ENCODE measurements at places on chromosomes 6 and 20.

DNA sequence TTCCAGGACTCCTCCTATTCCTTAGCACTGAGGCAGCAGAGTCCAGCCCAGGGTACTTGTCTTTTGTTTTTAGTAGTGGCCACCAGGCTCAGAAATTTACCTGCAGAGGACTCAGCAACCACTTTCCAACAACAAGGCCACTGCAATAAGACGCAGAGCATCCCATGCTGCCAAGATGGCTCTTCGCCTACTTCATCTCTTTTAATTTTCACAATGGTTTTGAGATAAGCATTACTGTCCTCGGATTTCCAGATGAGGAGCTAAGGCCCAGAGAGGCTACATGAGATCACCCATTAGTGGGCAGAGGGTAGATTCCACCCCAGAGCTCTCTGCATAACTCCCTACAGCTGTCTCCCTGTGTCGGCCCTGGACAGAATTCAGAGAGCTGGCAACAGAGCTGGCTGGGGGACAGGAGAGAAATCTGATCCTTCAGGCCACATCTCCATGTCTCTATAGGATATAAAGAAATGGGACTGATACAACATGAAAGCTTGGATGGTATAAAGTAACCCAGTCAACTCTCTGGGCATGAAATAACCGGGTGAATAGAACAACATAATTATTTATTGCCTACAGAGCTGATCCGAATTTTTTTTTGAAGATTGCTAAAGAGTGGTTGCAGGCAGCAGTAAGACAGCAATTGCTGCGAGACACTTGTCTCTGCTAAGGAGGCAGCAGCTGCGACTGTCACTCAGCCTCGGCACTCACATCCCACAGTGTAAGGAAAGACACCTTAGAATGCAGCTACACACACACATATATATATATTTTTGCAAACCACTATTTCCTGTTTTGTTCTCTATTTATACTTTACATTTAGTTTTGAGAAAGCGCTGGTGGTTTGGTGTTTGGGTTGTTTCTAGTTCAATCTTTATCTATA, 37.2 kb downstream of the SCML4 start:
- DNase-seq = peak; percentile 47

- DNase-seq = no peak
These were observed 175.7 kb upstream of the SULF2 start for GRCh38 chr20:47960769-47961541.

DNA sequence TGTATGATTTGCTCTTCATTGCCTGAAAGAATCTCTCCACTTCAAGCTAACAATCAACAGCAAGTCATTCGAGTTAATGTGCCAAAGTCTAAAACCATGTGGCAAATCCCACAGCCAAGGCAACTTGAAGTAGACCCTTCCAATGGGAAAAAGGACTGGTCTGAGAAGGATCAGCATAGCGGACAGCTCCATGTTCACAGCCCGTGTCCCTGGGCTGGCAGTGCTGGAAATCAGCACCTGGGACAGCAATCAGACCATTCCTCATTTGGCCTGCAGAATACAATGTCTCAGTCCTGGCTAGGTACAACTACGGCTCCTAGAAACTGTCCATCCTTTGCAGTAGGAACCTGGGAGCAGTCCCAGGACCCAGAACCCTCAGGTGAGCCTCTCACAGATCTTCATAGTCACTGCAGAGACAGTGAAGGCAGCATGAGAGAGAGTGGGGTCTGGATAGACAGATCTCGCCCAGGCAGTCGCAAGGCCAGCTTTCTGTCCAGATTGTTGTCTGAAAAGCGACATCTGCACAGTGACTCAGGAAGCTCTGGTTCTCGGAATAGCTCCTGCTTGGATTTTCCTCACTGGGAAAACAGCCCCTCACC, 1.1 kb downstream of the GJA10 start:
- DNase-seq = no peak

- DNase-seq = no peak
These were observed 188.5 kb upstream of the PMEPA1 start for GRCh38 chr20:57898332-57898731.

DNA sequence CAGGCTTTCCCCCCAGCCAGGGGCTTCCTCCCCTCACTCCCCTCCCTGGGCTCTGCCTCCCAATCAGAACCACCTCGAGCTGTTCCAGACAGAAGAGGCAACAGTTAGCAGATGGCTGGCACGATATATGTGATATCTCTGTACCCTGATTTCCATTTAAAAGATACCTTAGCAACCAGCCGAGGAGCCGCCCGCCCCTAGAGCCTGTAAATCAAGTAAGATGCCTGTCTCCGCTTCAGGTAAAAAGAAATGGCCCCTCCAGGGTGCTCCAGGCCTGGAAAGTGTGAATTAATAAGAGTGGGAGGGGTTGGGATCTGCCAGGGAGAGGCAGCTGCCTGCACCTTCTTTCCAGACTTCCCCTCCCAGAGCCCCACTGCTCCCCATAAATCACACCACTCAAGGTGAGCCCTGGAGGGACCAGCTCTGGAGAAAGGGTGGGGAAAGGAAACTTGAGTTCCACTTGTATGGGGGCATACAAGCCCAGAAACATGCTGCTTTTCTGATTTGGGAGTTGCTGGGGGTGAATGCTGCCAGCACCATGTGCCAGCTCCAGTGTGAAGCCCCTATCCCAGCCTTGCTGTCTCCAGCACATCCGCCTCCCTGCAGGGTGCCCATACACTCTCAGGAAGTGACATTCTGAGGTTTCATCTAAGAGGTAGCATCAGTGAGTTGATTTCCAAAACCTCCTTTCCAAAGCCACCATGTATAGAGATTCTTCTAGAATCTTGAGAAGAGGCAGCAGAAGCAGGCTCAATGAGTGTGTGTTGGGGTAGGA, 148.0 kb downstream of the LRFN2 start:
- DNase-seq = no peak

- DNase-seq = no peak
These were observed 90.9 kb downstream of the SPTLC3 start for GRCh38 chr20:13099676-13100075.

- DNase-seq = no peak
These were observed 28.5 kb upstream of the IFNGR1 start for GRCh38 chr6:137247724-137248123.

- DNase-seq = peak; percentile 84
These were observed 90.5 kb downstream of the SAMD3 start for GRCh38 chr6:130132286-130132701.

DNA sequence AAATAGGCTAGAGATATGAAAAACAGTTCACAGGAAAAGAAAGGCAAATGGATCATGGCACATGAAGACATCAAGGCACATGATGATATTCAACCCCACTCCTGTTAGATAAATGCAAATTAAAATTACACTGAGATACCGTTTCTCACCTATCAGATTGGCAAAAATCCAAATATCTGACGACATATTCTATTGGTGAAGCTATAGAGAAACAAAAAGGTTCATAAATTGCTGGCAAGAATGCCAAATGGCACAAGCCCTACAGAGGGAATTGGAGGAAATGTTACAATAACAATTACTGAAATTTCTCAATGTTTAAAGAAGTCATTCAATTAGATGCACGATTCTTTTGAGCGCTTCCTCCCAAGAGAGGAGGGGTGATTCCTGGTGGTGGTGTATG, 45.3 kb upstream of the DSN1 start:
- DNase-seq = no peak

DNA sequence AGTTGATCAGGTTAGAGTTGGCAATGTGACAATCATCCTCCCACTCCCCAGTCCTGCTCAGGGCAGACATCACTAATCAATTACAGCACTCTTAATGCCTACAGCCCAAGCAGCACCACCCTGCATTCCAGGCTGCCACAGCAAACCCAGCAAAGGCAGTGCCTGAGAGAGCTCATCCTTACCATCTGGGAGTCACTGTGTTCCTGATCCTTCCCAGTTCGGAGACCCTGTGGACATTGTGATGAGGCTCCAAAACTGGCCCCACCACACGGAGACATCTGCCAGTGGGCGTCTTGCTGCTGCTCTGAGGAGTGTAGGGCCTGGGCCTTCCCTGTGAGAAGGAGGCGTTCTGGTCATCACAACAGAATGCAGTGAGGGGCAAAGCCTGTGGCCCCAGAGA, 216.5 kb upstream of the CST7 start:
- no peak for DNase-seq

GRCh38 chr6:100491952-100492670, 27.4 kb upstream of the SIM1 start:
- no peak for DNase-seq

GRCh38 chr6:107033126-107033525, 5.1 kb downstream of the MTRES1 start:
- DNase-seq = no peak

DNA sequence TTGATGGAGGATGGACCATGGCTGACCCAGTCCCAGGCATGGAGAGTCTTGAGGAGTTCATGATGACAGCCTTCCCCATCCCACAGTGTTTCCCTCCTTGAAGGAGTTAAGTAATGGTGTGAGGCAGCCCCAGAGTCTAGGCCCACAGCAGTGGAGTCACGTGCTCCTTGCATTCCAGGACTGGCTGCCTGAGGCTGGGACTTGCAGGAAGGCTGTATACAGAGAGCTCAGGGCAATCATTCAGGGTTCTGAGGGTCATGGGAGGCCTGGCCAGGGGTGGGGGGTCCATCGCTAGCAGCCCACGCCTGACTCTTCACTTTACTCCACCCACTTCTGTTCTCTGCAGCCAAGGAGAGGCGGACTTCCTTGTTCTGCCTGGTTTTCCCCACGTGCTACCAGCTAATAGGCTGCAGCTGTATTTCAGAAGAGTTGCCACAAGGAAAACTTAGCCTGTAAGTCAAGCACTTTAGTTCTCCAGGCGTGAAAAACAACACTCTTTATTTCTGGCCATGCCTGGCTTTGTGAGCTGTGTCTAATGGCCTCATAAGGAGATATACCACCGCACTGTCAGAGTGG, 272.5 kb downstream of the DHX35 start:
- no peak for DNase-seq

DNA sequence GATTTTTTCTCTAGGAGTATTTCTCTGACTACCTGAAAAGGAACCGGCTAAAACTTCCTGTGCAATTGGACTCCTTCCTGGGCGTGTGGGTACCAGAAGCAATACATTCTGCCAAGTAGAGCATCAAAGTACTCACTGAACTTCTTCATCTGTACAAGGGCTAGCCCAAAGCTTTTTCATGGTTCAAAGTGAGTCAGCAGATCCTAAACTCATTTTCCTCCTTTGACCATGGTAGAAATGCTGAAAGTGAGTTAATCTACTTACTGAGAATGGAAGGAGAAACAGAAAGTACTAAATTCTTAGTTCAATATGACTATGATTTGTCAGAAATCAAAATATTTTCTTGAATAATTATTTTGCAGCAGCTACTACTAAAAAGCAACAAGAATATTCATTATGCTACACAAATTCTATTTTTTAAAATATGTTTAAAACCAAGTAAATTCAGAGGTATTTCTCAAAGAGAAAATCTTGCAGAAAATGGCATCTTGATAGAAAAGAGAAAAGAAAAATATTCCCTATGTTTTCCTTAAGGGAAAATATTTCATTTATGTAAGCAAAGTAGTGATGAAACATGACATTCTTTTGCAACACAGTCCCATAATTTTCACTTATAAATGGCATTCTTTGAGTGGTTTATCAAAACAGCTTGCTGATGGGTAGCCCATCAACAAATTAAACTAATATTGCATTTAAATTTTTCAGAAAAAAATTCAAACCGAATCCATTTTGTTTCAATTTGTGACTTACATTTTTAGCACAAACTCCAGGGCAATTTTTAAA, 3.7 kb upstream of the BEND6 start:
- no peak for DNase-seq

GRCh38 chr6:169188475-169188874, 65.2 kb downstream of the THBS2 start:
- no peak for DNase-seq

GRCh38 chr6:33132081-33132524, 56.3 kb downstream of the HLA-DPB1 start:
- no peak for DNase-seq

- no peak for DNase-seq
These were observed 15.1 kb upstream of the RIPK1 start for GRCh38 chr6:3053231-3053508.

- DNase-seq = no peak
These were observed 79.0 kb downstream of the IPCEF1 start for GRCh38 chr6:154277629-154278017.

- peak; percentile 36 for DNase-seq
These were observed 247.0 kb downstream of the ATXN1 start for GRCh38 chr6:16514249-16514648.

DNA sequence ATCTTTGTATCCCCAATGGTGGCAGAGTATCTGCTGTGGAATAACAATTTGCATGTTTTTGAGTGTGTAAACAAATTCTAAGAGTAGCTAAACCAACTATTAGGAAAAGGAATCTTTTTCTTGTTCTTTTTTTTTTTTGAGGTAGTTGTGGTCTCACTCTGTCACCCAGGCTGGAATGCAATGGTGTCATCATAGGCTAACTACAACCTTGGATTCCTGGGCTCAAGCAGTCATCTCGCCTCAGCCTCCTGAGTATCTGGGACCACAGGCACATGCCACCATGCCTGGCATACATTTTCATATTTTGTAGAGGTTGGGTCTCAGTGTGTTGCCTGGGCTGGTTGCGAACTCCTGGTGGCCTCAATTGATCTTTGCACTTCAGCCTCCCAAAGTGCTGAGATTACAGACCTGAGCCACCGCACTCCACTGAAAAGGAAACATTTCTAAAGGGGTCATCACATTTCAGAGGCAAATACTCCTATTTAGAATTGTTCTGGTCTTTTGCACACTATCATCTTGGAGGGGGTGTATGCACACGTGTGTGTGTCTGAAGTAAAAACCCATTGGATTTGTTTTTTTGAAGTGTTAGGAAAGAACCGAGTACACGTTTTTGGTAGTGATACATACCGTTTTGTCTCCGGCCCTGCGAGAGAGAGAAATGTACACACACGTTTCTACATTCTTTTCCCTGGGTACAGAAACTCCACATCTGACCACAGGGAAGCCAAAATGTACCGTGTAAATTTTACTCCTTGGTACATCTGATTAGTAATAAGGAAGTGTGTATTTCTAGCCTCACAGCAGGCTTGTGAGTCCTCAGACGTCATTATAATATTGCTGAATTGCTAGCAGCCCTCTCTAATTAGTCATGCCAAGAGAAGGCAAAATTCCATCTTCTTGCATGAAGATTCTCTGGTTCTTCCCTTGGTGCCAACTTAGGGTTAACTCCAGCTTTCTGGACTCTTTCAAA, 183.6 kb downstream of the JARID2 start:
- DNase-seq = no peak

- DNase-seq = no peak
These were observed 26.0 kb upstream of the CCND3 start for GRCh38 chr6:41967312-41968287.

All from central memory CD4-positive, alpha-beta T cell (primary cell).